ENCODE measurements at places on chromosomes 4 and X. TPM values are rescaled to one million over a fixed set of nuclear protein-coding genes. Genes with fewer than 3 reads are reported as not detected.

The PSAPL1 gene
- not detected for total RNA-seq

DNA sequence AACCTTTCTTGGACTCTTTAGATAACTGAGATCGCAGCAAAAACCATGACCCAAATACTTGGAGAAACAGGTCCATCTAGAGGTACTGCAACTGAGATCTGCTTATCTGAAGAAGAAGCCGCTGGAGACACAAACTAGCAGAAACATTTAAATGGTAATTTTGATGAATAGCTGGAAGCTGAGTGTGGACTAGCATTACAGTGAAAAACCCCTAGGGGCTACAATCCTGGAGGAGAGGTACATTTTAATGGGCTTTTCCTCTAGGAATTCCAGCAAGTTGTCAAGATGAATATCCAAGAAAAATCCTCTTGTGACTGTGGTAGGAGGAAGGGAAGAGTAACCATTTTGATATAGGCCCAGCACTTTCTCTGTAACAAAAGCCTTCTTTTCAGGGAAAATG, 592.5 kb upstream of the GRIA3 start:
- no peak overlapping the region for H3K27ac ChIP-seq
- no peak overlapping the region for H3K4me3 ChIP-seq
- H3K36me3 ChIP-seq: no peaks in the 10 kb centered on the region
- DNase-seq: no peak
- peaks cover 14% of the 10 kb centered on the region for H3K4me1 ChIP-seq

DNA sequence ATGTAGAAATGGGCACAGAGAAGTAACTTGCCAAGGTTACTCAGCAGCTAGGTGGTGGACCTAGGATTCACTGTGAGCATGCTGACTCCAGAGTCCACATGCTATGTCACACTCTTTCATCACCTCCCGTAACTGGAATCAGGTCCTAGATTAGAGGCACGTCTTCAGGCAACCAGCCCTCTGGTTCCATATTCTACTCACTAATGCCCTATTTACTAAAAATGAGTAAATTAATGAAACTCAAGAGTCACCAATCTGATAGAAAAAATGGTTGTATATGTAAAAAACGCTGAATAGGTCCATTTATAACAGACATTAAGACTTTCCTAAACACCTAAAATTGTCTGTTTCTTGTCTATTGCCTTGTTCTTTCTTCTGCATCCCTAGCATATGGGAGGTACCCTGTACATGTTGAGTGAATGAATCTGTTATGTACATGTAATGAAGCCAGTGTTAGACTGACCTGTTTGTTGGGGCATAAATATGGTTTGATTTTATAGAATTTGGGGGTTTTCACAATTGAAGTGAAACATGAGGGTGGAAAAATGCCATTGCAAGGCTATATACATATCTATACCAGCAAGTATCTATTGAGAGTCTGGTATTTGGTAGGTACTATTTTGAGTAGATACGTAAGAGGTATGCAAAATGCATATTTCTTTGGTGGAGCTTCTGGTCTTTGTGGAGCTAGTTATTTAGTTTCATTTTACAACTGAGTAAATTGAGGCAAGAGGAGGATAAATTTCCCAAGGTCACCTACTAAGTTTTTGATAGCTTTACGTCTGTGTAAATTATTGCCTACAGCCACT, 7.5 kb upstream of the RUFY3 start:
- H3K4me3 ChIP-seq: no peak overlapping the region
- no peaks in the 10 kb centered on the region for H3K36me3 ChIP-seq
- no peak overlapping the region for H3K27ac ChIP-seq

The SSX3 gene
- not detected for total RNA-seq

The DUSP9 gene
- total RNA-seq: 0.61 TPM

GRCh38 chr4:152776352-152776751, 3.2 kb downstream of the TIGD4 start:
- H3K4me1 ChIP-seq: peaks cover 8% of the 10 kb centered on the region
- DNase-seq: no peak
- no peak overlapping the region for H3K27ac ChIP-seq
- H3K27me3 ChIP-seq: peaks cover 6% of the 10 kb centered on the region

DNA sequence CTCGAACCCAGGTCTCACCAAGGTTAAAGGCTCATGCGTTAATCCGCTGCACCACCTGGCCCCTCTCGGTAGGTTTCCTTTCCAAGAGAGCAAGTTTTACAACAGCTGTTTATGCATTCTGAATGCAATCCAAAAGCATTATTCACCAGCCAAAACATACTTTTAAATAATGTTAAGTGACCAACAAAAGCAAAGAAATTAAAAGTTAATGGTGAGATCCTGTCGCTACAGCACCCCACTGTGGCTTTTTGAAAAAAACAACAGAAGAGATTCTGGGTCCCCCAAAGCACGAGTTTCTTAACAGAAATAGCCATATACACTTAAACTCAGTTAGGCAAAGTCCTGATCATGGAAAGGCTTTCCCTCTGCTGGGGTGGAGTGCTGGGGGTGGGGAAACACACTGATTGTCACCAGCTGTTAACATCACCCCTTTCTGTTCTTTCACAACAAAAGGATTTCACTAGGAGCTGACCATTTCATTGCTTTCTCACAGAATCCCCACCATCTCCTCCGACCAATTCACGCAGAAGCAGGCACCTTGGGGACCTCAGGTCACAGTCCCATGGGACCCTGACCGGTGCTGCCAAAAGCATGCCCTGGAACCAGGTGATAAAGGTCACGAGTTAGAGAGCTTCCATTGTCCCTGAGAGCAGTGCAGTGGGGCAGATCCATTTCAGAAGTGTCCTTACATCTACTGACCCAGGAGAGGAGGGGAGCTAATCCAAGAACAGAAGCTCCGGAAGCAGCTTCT, 51.2 kb downstream of the ZNF827 start:
- peak overlapping the region; percentile 75 for H3K27ac ChIP-seq
- H3K36me3 ChIP-seq: no peaks in the 10 kb centered on the region
- peak overlapping the region; percentile 63 for H3K4me3 ChIP-seq
- H3K4me1 ChIP-seq: peaks cover 54% of the 10 kb centered on the region
- H3K27me3 ChIP-seq: peaks cover 6% of the 10 kb centered on the region

GRCh38 chr4:182447767-182448280, 204.6 kb downstream of the TENM3 start:
- peak; percentile 38 for DNase-seq
- peak overlapping the region; percentile 97 for H3K4me3 ChIP-seq
- peaks cover 12% of the 10 kb centered on the region for H3K4me1 ChIP-seq
- H3K36me3 ChIP-seq: no peaks in the 10 kb centered on the region

GRCh38 chrX:130726661-130727060, 176.3 kb downstream of the ENOX2 start:
- no peak for DNase-seq
- no peaks in the 10 kb centered on the region for H3K27me3 ChIP-seq
- peaks cover 3% of the 10 kb centered on the region for H3K4me1 ChIP-seq
- H3K27ac ChIP-seq: no peak overlapping the region
- H3K4me3 ChIP-seq: no peak overlapping the region
- H3K36me3 ChIP-seq: peaks cover 5% of the 10 kb centered on the region

The USP17L13 gene
- not detected for total RNA-seq

The FMR1NB gene
- total RNA-seq: not detected

GRCh38 chr4:168498251-168498650, 1.4 kb downstream of the PALLD start:
- H3K27me3 ChIP-seq: no peaks in the 10 kb centered on the region
- no peak overlapping the region for H3K4me3 ChIP-seq
- peak overlapping the region; percentile 26 for H3K27ac ChIP-seq
- DNase-seq: no peak
- no peaks in the 10 kb centered on the region for H3K36me3 ChIP-seq

DNA sequence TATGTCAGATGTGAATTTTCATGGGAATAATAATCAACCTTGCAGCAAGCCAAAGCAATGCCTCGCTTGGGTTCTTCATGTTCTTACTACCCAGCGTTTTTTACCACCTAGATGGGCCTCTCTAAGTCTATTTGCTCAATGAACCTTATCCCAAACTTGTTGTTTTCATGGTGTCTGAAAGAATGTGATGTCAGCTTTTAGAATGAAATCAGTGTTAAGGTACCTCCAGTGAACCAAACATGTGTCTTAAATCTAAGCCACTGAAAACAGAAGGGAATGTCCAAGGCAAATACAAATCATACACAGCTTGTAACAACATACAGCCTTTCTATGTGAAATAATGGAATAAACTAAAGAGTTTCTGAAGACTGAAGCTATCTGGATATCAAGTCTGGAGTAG, 6.7 kb downstream of the EPGN start:
- no peaks in the 10 kb centered on the region for H3K27me3 ChIP-seq
- DNase-seq: no peak
- H3K4me3 ChIP-seq: no peak overlapping the region
- H3K4me1 ChIP-seq: peaks cover 3% of the 10 kb centered on the region

DNA sequence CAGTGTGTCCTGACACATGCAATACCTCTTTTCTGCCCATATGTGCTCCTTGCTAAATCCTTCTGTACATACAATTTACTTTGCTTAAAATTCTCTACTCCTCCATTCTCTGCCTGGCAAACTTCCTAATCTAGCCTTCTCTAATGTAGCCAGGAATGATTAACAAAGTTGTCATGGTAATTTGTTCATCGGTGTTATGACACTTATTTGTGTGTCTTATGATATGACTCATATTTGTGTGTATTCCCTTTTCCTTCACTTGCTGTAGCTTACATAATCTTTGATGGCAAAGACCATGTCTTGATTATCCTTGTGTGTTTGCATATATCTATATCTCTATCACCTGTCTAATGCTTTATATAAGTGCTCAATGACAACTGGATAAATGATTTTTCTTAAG, 133.3 kb downstream of the COL25A1 start:
- H3K27me3 ChIP-seq: no peaks in the 10 kb centered on the region
- no peaks in the 10 kb centered on the region for H3K4me1 ChIP-seq
- H3K27ac ChIP-seq: no peak overlapping the region
- no peak for DNase-seq
- no peaks in the 10 kb centered on the region for H3K36me3 ChIP-seq
- H3K4me3 ChIP-seq: no peak overlapping the region

- H3K27me3 ChIP-seq: no peaks in the 10 kb centered on the region
- H3K4me3 ChIP-seq: no peak overlapping the region
- no peak for DNase-seq
- no peaks in the 10 kb centered on the region for H3K4me1 ChIP-seq
- no peaks in the 10 kb centered on the region for H3K36me3 ChIP-seq
Observed at GRCh38 chrX:53494436-53494835, 60.3 kb upstream of the HSD17B10 start.

The NAA11 gene
- total RNA-seq: not detected

GRCh38 chr4:185999207-185999606, 69.7 kb upstream of the TLR3 start:
- no peaks in the 10 kb centered on the region for H3K36me3 ChIP-seq
- no peak overlapping the region for H3K27ac ChIP-seq
- H3K27me3 ChIP-seq: no peaks in the 10 kb centered on the region
- H3K4me1 ChIP-seq: peaks cover 3% of the 10 kb centered on the region

DNA sequence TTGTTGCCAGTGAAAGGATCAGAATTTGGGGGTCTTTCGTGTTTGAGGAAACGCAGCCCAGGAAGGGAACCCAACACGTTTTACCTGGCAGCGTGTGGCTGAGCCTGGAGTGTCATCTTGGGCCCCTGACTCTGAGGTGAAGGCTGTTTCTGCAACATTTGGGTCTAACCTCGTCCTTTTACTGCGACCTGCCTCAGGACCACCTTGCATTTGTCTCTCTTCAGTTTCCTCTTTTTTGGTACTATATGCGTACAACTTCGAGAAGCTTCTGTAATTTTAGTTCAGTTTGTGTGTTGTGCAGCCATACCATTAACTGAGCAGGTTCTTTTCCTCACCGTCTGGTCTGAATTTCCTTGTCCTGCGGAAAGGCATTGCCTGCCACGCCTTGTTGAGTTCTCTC, 61.5 kb downstream of the TMEM131L start:
- H3K4me1 ChIP-seq: peaks cover 66% of the 10 kb centered on the region
- H3K27me3 ChIP-seq: peaks cover 8% of the 10 kb centered on the region
- H3K36me3 ChIP-seq: peaks cover 5% of the 10 kb centered on the region
- DNase-seq: no peak

DNA sequence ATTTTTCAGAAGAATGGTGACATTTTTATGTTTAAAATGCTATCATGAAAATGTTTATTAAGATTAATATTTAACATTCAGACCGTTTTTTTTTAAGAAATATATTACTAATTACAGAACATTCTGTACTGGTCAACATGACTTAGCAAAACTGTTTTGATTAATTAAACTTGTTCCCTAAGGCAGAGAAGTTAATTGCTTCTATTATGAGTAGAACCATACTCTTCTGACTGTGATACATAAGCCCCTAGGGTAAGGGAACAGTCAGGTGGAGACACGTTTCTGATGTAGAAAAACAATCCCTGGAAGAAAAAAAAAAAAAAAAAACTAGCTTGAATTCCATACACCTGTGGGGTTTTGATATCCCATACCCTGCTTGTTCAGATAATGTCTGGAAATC, 97.4 kb downstream of the GPM6A start:
- no peaks in the 10 kb centered on the region for H3K36me3 ChIP-seq
- H3K4me1 ChIP-seq: peaks cover 6% of the 10 kb centered on the region
- no peaks in the 10 kb centered on the region for H3K27me3 ChIP-seq
- no peak overlapping the region for H3K27ac ChIP-seq
- no peak overlapping the region for H3K4me3 ChIP-seq

GRCh38 chrX:10483191-10483831, 137.1 kb downstream of the MID1 start:
- no peak overlapping the region for H3K4me3 ChIP-seq
- H3K4me1 ChIP-seq: peaks cover 2% of the 10 kb centered on the region
- no peaks in the 10 kb centered on the region for H3K27me3 ChIP-seq
- H3K36me3 ChIP-seq: no peaks in the 10 kb centered on the region
- no peak for DNase-seq
- no peak overlapping the region for H3K27ac ChIP-seq

The TMEM156 gene
- total RNA-seq: not detected

The SULT1B1 gene
- 0.10 TPM for total RNA-seq

DNA sequence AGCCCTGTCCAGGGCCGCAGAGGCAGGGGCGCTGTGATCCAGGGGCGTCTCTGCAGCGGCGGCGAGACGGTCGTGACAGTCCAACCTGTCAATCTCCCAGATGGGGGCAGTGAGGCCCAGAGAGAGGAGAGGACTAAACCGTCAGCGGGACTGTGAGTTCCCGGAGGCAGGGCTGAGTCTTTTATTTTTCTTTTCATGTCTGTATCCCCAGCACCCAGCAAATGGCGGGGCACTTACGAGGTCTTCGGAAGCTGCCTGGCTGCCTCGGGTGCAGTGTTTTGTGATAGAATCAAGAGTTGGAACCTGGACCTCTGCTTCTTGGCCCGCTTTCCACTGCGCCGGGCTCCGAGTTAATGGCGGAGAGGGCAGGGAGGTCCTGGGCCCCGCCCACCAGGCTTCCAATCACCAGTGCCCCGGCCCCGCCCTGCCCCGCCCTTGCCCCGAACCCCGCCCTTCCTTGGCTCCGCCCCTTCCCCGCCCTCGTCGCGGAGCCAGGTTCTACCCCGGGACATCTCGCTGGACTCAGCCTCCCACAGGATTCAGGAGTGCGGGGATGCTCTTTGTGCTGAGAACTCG, 35.3 kb upstream of the GRPEL1 start:
- H3K4me1 ChIP-seq: peaks cover 6% of the 10 kb centered on the region
- no peak overlapping the region for H3K27ac ChIP-seq
- peak; percentile 80 for DNase-seq
- peaks cover 3% of the 10 kb centered on the region for H3K27me3 ChIP-seq
- peaks cover 5% of the 10 kb centered on the region for H3K36me3 ChIP-seq
- peak overlapping the region; percentile 86 for H3K4me3 ChIP-seq

- no peak overlapping the region for H3K4me3 ChIP-seq
- H3K4me1 ChIP-seq: no peaks in the 10 kb centered on the region
- no peak overlapping the region for H3K27ac ChIP-seq
Observed at GRCh38 chr4:156237231-156237630, 283.6 kb upstream of the CTSO start.
